ENCODE measurements at places on chromosomes 6 and 20. TPM values are rescaled to one million over a fixed set of nuclear protein-coding genes. Genes with fewer than 3 reads are reported as not detected.

Gene NINL
- 11.5 TPM for total RNA-seq

Gene CASS4
- 0.04 TPM for total RNA-seq

Gene BPIFB2
- not detected for total RNA-seq

Gene BHLHE23
- not detected for total RNA-seq

Gene ARFGEF3
- total RNA-seq = 8.8 TPM

Gene F13A1
- total RNA-seq = not detected

Gene SDCBP2
- total RNA-seq = 14.4 TPM

Gene PRR3
- 4.8 TPM for total RNA-seq

Gene CST5
- total RNA-seq = not detected

Gene PTPRK
- 64.7 TPM for total RNA-seq

Gene MMP24OS
- 22.7 TPM for total RNA-seq

Gene DEFB124
- total RNA-seq = not detected

Gene SEL1L2
- total RNA-seq = not detected

Gene BPIFB1
- not detected for total RNA-seq

Gene GPX5
- total RNA-seq = not detected

Gene CDH4
- not detected for total RNA-seq

Gene GATA5
- total RNA-seq = 0.46 TPM

Gene VSTM2L
- total RNA-seq = 45.8 TPM

Gene BANF2
- not detected for total RNA-seq

Gene SUMO4
- total RNA-seq = not detected

Gene RIN2
- total RNA-seq = 69.8 TPM

Gene ZBTB22
- total RNA-seq = 18.8 TPM

Gene AHCY
- total RNA-seq = 267 TPM

Gene CUL7
- total RNA-seq = 18.6 TPM

Gene PROKR2
- not detected for total RNA-seq

Gene ADGRF5
- 0.75 TPM for total RNA-seq

Gene CTAGE9
- not detected for total RNA-seq

Gene TAAR6
- not detected for total RNA-seq

Gene ZBP1
- total RNA-seq = not detected

Gene FAM83B
- 0.07 TPM for total RNA-seq

Gene STX11
- total RNA-seq = 1.5 TPM

Gene RSPO3
- total RNA-seq = not detected

Gene COL12A1
- 24.2 TPM for total RNA-seq

Gene KIF25
- total RNA-seq = not detected

Gene TTLL9
- not detected for total RNA-seq

Measured in PC-3 (cell line).